Spinal cord (tissue), 10 donors: ENCODE measurements at places on chromosomes 16 and 17. TPM values are rescaled to one million over a fixed set of nuclear protein-coding genes. Genes with fewer than 3 reads are reported as not detected.

TBC1D3K gene
- total RNA-seq, result not detected

DNA sequence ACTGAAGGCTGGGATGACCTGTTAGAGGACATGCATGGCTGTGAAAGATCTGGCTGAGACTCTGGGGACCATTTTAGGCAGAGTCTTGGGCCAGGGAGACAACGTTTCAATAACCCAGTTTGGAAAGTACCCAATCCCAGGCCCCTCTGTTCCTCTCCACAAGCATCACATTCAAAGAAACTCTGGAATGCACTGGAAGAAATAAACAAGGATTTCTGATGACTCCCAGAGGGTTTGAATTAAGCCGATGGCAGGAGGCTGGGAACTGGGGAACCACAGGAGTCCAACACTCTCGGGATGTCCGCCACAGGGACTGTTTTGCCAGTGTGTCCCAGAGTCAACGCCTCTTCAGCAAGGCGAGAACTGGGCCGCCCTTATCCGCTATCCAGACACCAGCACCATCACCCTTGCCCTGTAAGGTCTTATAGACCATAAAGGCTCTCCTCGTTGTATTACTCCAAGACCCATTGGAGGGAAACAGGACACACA lies 3.3 kb downstream of the PMP22 start:
- DNase-seq, result no peak

PTGES3L gene
- 1.5 TPM for total RNA-seq

PYY gene
- total RNA-seq, result not detected

KRT39 gene
- not detected for total RNA-seq

DNA sequence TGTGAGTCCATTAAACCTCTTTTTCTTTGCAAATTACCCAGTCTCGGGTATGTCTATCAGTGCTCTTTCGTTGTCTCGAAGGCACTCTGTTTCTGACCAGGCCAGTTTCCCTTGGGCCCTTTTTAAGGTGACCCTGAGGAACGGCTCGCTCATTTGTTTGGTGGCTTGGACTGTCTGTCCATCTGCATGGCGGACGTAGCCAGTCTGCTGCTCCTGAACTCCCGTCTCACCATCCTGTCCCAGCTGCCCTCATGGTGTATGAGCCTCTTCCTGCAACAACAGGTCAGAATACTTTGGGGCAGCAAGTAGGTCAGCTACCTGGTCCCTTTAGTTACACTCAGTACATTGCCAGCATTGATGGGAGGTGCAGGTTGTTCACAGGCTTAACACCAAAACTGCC lies 19.0 kb downstream of the DRC7 start:
- DNase-seq, result no peak

- no peak for DNase-seq
These were observed 103.8 kb upstream of the GOT2 start for GRCh38 chr16:58837950-58838349.

GRCh38 chr16:56576585-56577299 lies 11.9 kb downstream of the MT4 start:
- no peak for DNase-seq

- no peak for DNase-seq
These were observed 91.3 kb downstream of the METRNL start for GRCh38 chr17:83170571-83171260.

ELAC2 gene
- 61.4 TPM for total RNA-seq

PPP1R27 gene
- not detected for total RNA-seq

EMP2 gene
- total RNA-seq, result 40.9 TPM

DNA sequence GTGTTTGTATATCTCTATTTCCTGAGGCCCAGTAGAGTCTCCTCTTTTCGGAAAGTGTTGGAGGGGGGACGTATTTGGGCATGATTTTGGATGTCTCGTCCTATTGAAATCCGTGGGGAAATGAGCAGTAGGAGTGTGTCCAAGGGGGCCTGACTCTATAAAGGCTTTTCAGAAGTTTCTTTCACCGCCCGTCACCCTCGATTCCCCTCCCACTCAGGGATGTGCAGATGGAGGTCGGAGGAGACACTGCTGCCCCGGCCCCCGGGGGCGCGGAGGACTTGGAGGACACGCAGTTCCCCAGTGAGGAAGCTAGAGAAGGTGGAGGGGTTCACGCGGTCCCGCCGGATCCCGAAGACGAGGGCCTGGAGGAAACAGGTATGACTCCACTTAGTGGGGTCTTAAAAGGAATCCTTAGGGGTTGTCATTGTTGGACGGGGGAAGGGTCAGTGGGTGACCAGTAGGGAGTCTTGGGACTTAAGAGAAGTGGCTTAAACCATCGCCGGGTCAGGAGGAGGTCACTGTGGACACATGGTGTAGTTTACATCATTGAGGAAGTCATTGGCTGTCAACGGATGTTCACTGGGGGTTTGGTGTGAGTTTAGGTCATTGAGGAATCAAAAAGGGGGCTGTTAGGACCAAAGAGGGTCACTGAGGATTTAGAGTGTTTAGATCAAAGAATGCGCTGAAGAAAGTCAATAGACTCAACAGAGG lies 424 bp downstream of the MON1B start:
- DNase-seq, result no peak

DNA sequence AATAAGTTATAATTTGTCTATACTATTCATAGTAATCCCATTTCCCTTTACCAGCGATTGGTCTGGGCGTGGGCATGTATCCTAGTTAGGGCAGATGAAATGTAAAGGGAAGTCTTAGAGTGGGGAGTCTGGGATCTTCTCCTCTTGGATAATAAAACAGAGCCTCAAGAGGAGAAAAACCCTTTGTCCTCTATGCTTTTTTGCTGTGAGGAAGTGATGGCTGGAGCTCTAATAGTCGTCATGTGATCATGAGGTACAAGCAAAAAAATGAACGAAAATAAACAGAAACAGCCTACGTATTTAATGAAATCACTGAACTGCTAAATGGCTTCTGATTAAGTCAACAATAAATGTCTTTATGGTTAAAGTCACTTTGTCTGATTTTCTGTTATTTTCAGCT lies 26.8 kb downstream of the EFCAB5 start:
- no peak for DNase-seq

GRCh38 chr16:9647981-9648701 lies 534.1 kb downstream of the GRIN2A start:
- DNase-seq, result peak; percentile 47

FOXN1 gene
- not detected for total RNA-seq
